ENCODE measurements at places on chromosomes 3 and 15.

DNA sequence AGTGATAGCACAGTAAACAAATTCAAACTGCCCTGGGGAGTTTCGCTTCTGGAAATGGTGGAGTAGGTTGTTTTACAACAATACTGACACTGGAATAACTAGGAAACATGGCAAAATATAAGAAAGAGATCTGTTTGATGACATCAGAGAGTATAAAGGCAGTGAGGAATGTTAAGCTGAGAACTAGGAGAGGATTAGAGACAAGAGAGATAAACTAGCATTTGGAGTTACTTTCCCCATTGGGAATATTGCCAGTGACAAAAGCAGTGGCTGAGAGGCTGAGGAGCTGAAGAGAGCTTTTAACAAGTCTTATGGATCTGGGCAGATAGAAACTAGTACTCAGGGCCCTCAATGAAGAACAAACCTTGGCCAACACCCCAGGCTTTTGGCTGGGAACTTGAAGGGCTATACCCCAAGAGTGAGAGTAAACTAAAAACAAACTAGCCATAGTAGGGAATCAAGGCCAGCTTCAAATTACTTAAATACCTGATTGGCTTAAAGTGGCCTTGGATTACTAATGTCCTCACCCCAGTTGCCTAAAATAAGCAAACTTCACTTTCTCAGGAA lies 280.4 kb downstream of the KLF13 start:
- H3K27me3 ChIP-seq = no peaks in the 10 kb centered on the region
- no peak overlapping the region for H3K27ac ChIP-seq
- no peaks in the 10 kb centered on the region for H3K36me3 ChIP-seq
- H3K4me3 ChIP-seq = no peak overlapping the region

DNA sequence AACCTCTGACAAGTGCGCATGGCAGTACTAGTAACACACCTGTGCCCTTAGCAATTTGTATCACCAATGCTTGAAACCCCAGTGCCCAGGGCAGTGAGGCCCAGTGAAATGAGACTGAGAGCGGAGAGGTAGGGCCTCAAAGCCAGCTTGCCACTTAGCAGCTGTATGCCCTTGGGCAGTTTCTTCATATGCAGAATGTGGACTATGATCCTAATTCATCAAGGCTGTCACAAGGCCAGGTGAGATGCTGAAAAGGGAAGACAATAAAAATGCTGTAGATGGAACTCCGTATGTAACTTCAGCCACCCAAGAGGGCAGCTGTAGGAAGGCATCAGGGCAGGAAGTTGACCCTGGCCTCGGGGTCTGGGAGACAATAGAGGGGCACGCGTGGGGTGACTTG lies 74.4 kb downstream of the KY start:
- no peaks in the 10 kb centered on the region for H3K36me3 ChIP-seq
- H3K4me3 ChIP-seq = no peak overlapping the region
- no peak for DNase-seq
- no peak overlapping the region for H3K27ac ChIP-seq
- no peaks in the 10 kb centered on the region for H3K27me3 ChIP-seq

GRCh38 chr3:114389156-114389555 lies 95.3 kb downstream of the TIGIT start:
- no peak for DNase-seq
- H3K27ac ChIP-seq = no peak overlapping the region
- no peaks in the 10 kb centered on the region for H3K27me3 ChIP-seq
- H3K4me1 ChIP-seq = peaks cover 7% of the 10 kb centered on the region
- H3K4me3 ChIP-seq = no peak overlapping the region

DNA sequence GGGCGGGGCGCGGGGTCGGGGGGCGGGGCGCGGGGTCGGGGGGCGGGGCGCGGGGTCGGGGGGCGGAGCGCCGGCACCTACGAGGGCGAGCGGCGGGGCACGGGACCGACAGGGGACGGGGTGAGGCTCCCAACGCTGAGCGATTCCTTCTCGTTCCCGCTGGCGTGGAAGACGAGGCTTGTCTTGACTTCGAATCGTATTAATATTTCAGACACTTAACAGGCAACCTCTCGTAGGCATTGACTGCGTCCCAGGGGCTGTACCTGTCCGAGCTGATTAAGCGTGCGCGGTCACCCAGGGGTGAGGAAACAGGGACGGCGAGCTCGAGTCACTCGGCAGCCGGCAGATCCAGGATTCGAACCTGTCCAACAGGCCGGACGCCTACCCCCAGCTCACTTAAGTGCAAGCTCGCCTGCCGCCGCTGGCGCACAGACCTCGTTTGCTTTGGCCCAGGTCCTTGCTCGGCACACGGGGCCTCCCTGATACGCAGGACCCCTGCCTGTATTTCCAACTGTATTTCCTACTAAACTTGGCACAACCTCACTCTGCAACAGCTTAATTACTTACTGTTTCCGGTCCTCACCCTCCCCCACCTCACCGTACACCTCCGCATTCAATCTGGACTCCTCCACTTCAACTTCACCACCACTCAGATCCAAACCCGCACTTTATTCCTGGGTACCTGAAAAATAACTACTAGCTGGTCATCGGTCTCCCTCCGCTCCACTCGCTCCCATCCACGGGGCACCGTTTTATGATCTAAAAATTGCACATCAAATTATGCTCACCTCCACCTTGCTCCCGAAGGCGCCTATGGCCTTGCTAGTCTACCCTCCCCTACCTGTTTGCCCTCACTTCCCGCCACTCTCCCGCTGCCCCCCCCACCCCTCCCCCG lies 722 bp upstream of the ZXDC start:
- peak; percentile 86 for DNase-seq
- H3K27me3 ChIP-seq = no peaks in the 10 kb centered on the region
- no peaks in the 10 kb centered on the region for H3K36me3 ChIP-seq
- H3K27ac ChIP-seq = peak overlapping the region; percentile 93

DNA sequence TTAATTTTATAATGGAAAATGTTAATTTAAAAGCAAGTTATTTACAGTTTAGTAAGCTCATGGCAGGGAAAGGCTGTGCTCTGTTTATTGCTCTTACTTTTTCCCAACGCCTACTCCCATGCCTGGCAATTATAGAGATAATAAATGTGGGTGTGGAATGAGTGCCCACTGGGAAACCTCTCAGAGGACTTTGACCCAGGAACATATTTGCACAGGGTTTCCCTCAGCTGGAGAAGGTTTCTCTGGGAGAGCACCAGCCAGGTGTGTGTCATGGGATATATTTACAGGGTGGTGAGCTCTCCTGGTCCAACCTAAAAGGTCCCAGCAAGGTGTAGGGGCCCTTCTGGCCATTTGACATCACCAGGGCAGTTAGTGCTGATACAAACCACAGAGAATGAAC lies 27.9 kb downstream of the ZNF710 start:
- no peaks in the 10 kb centered on the region for H3K36me3 ChIP-seq
- H3K4me3 ChIP-seq = no peak overlapping the region
- no peak for DNase-seq
- H3K27ac ChIP-seq = no peak overlapping the region
- H3K27me3 ChIP-seq = no peaks in the 10 kb centered on the region

DNA sequence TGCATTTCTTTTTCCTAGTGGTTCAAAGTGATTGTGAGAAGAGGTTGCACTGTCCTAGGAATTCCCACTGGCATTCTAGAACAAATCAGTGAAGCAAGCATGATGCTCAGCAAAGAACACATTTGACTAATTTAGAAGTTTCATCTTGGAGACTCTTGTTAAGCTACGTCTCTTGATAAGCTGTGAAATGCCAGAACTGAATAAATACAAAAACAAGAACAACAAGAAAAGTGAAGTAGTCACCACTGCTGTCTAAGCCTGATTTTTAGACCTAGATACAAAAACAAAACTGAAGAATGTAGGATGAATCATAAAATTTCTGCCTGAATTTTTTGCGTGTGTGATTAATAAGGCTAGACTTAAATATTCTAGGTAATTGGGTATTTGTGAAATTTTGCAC lies 1162.4 kb downstream of the TUSC7 start:
- H3K4me1 ChIP-seq = no peaks in the 10 kb centered on the region
- H3K27ac ChIP-seq = no peak overlapping the region
- DNase-seq = no peak
- H3K27me3 ChIP-seq = no peaks in the 10 kb centered on the region
- no peak overlapping the region for H3K4me3 ChIP-seq
